ENCODE measurements at places on chromosomes 13 and 19.

- no peak for DNase-seq
These were observed 44.3 kb downstream of the COLGALT1 start for GRCh38 chr19:17599780-17600179.

DNA sequence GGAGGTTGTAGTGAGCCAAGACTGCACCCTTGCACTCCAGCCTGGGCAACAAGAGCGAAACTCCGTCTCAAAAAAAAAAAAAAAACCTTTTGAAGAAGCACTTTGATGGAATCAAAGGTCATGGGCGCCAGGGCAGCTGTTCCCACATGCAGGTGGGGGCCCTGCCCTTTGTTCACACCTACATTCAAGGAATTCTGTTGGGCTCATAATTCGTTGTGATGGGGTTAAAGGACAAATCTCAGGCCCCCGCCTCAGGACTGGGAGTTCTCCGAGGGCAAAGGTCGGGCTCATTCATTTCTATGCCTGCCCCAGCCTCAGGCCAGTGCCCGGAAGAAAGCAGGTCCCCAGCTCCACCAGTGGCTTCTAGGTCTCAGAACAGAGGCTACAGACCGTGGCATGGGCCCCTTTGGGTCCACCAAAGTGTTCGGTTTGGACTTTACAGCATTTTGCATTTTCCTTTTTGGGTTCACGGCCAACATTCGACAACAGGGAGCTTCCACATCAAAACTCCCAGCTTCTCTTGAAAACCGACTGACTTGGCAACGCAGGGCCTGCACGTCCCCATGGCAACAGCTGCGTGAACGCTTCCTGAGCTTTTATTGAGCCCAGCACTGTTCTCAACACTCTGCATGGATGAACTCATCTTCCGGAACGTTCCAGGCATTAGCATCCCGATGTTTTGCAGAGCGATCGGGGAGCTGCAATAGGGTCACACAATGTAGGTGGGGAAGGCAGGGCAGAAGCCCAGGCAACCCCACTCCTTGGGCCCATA, 10.1 kb upstream of the GTF2F1 start:
- DNase-seq, result peak; percentile 43

DNA sequence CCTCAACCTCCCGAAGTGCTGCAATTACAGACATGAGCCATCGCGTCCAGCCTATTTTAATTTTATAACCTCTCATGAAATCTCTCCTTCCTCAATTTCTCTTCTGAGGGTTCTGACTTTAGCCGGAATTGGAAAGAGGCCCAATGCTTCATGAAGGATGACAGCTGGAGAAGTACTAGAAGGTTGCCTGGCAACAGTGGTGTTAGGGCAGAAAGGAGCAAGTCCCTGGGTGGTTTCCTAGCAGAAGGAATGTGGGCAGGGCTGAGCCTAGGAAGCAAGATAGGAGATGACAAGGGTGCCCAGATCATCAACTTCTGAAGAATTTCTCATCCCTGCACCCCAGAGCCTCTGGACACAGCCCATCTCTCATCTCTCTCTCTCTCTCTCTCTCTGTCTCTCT, 25.8 kb downstream of the CACNG6 start:
- no peak for DNase-seq

DNA sequence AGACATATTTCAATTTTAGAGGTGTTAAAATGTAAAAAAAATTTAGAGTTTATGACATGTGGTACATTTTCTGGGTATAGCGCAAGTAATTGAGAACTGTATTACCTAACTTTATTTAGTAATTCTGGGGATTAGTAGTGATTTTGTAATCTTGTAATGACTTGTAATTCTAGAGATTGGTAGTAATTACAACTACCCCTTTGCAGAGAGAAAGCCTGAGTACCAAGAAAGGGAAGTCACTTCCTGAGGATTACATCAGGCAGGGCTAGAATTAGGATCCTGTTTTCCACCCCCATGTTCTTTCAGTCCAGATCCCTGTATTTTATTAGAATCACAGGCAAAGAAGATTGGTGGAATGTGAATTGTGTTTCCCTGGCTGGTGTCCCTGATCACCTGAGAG, 274.9 kb downstream of the KCNRG start:
- DNase-seq, result no peak

- DNase-seq, result no peak
These were observed 468.2 kb downstream of the TBC1D4 start for GRCh38 chr13:75013818-75014217.

GRCh38 chr13:51113969-51114368, 2.9 kb upstream of the C13orf42 start:
- no peak for DNase-seq

DNA sequence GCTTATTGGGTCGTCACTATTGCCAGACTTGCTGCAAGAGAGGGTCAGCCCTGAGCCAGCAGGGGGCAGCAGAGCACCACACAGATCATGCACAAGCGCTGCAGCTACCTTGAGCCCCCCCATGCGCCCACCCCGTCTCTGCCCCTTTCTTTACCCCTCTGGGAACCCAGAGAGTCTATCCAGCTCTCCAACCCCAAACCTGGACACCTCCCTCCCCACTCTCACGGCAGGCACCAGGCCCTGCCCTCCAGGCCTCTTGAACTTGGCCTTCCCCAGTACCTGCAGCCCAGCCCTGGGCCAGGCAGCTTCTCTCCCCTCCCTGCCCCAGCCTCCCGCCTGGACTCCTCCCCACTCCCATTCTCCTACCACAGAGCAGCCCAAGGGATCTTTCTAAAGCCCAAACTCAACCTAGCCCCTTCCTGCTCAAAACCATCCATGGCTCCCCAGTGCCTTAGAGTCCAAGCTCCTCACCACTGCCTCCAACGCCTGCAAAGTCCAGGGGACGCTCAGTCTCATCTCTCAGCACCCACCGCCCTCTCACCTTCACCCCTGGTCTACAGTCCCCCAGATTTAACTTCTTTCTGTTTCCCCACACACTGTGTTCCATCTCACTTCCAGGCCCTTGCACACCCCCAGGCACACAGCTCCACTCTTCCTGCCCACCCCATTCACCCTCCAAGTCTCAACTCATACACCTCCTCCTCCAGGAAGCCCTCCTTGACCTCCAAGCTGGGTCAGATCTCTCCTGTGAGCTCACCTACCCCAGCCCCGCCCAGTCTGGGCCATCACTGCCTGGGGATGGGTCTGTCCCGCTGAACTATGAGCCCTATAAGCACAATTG, 9.4 kb upstream of the CEACAM16 start:
- peak; percentile 55 for DNase-seq

DNA sequence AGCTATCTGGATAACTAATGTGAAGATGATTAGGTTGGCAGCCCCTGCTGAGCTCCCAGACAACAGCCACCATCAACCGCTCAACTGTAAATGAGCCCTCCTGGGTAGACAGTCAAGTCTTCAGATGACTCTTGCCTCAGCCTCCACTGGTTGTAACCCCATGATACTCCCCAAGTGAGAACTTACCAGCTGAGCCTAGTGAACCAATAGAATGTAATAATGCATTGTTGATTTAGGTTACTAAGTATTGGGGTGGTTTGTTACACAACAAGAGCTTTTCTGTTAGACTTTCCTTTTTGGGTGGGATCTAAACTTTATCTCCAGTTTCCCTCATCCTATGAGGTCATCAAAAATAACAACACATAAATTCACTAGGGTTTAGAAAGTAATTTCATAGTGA, 69.4 kb downstream of the CYSLTR2 start:
- DNase-seq, result no peak

DNA sequence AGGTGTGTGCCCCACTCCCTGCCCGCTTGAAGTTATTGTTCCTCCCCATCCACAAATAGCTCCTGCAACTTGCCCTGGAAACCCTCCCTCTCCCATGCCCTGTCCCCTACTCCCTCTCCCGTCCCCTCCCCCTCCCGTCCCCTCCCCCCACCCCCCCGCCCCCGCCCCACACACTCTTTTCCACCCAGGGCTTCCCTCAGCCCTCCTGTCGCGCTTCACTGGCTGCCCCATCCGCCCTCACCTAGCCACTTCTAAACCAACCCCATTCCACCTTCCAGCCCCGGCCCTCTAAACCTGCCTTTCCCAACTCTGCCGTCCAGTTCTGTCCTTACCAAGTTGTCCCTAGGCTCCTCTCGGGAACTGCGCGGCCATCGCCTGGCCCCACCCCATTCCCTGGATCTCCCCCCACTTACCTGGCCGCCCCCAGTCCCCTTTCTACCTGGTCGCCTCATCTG, 993 bp downstream of the RGL3 start:
- DNase-seq, result no peak

DNA sequence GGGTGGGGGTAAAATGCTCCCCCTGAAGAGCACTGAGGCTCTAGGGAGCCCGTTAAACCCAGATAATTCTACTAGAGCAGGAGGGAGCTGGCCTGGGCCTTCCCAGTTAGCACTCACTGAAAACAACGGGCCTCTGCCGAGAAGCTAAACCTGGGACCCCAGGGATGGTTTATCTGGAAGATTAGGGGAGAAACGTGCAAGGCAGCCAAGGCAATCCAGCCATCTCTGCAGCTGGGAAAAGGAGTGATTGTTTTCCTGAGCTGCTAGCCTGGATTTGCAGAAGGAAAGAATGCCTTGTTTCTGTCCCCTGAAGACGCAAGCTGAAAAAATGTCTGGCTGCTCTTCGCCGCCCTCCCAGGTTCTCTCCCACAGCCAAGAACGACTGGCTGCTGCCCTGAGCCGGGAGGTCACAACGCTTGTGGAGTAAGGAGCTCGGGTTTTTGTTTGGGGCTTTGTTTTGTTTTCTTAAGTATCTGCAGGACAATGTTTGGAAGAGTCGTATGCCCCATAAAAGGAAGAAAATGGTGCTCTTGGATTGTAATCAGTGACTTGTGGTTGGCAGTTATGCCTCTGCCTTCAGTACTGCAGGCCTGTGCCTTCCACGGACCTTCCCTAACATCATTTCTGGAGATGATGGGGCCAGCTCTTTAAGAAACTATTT, 31.5 kb downstream of the COL4A2 start:
- DNase-seq, result no peak

GRCh38 chr19:12090807-12091206, 26.3 kb downstream of the ZNF844 start:
- DNase-seq, result peak; percentile 70

DNA sequence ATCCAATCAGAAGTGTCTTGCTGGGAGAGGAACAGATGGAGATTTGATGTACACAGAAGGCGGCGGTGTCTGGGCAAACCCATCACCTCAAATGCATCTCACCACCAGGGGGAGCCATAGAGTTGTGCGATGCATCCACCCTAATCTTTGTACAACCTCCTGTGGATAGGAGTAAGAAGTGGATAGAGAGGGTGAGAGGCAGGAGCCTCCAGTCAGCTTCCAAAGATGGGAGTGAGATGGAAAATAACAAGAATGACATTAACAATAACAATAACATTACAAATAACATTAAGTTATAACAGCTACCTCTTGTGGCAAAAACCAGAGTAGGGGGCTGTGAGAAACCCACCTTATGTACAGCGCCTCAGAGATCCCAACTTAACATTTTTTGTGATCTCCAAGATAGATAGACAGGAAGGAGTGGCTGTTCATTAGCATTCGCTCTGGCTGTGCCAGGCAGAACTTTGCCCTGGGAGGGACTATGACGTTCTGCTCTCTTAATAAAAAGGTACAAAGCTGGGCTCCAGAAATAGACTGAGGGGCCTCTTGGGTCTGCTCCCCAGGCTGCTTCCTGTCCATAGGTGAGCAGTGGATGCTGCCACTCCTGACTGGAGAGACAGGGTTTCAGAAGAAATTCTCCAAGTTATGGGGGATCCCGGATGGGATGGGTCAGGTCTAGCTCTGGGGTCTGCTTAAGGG, 5.2 kb upstream of the CEACAM18 start:
- DNase-seq, result peak; percentile 32

- peak; percentile 84 for DNase-seq
These were observed 18.4 kb upstream of the TUBGCP3 start for GRCh38 chr13:112606109-112607001.

GRCh38 chr13:114007566-114007965, 33.7 kb upstream of the C13orf46 start:
- DNase-seq, result no peak

DNA sequence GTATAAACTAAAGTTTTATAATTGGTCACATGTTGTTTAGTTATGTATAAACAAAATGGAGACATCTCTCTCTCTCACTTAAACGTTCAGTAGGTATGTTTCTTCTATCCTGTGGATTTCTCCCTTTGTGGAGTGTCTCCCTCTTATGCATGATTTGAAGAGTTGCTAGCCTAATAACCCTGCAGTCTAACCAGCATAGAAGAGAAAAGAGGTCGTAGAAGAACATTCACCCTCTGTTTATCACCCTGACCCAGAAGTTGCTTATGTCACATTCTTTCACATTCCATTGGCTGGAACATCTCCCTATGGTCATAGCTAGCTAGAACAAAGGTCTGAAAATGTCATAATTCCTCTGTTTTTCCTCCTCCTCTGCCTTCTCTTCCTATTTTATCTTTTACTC, 176.8 kb upstream of the PCDH20 start:
- DNase-seq, result no peak

- DNase-seq, result no peak
These were observed 871.7 kb downstream of the DACH1 start for GRCh38 chr13:70995338-70995737.

- no peak for DNase-seq
These were observed 421.6 kb upstream of the SLC10A2 start for GRCh38 chr13:103487841-103488240.

DNA sequence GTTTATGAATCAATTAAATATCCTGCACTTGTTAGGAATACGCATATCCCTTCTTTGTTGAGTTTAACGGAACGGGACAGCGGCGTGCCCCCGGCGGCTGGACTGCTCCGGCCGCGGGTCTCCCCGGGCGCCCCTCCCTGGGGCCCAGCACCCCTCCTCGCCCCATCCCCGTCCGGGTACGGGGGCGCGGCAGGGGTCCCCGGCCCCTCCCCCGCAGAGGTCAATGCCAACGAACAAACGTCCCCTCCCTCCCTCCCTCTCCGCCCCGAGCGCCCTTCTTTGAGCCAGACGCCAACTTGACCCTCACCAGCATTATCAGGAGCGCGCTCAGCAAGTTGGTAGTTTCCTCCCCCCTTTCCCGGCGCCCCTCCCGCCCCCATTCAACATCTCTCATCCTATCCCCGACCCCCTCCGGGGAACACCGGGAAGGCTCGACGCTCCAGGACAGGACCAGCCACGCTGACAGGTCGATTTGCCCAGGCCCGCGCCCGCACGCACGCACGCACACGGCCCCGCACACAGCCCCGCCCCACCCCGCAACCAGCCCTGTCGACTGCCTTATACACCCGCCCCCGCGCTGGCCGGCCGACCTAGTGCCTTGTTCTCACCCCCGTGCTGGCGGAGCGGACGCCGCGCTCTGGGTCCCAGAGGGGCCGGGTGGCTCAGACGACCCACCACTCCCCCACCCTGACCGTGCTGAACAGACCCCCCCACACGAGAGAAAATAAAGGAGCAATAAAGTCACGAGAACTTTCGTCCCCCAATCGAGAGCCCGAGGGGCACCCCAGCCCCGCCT, 5.0 kb downstream of the LYL1 start:
- no peak for DNase-seq

- peak; percentile 65 for DNase-seq
These were observed 16.1 kb downstream of the LGALS16 start for GRCh38 chr19:39671739-39672363.

- DNase-seq, result no peak
These were observed 42.7 kb downstream of the KLF5 start for GRCh38 chr13:73101351-73102007.
